ENCODE measurements at places on chromosomes 7 and 10. TPM values are rescaled to one million over a fixed set of nuclear protein-coding genes. Genes with fewer than 3 reads are reported as not detected.

ADGRA1 gene
- total RNA-seq, result 1.2 TPM

NCF1 gene
- total RNA-seq, result 6.5 TPM

PRSS37 gene
- total RNA-seq, result not detected

PODXL gene
- total RNA-seq, result 127 TPM
